ENCODE measurements at places on chromosomes 16 and 17.
A peak's percentile ranks its signal among the peaks of the same experiment; 100 is the strongest.

DNA sequence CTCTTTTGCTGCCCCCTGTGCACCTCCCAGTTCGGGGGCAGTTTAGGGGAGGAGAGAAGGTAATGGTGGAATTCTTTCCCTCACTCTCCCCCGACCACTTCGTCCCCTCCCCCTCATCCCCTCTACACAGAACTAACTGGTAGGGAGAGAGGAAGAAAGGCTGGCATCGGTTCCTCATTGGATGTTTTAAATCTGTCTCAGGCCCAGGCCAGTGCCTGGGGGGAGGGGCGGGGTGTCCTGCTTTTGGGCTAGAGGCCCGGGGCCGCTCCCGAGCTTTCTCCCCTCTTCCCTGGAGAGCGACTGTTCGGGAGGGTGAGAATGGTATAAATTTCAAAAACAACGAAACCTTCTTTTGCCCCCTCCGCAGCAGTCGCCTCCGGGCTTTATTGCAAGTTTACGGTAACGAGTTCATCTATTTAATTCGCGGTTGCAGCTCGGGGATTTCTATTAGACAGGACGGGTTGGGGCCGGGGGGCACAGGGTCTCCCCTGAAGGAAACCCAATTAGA is at the start of gene PRAC2:
PRAC2 (plus strand) TSS at position 271 of the 508 bp plus-strand sequence. CDS start 1,226 bp downstream, outside the sequence.
- DNase-seq = no peak
- H3K4me1 ChIP-seq = peaks cover 3% of the 10 kb centered on the region
- H3K4me3 ChIP-seq = no peak within 1 kb of the TSS
- no peak within 1 kb of the TSS for H3K27ac ChIP-seq
- H3K36me3 ChIP-seq = no peaks in the 10 kb centered on the region

GRCh38 chr17:7184091-7184488 is 4.9 kb upstream of the ASGR1 start:
- H3K4me3 ChIP-seq = no peak overlapping the region
- no peaks in the 10 kb centered on the region for H3K36me3 ChIP-seq
- DNase-seq = no peak
- H3K27ac ChIP-seq = no peak overlapping the region

DNA sequence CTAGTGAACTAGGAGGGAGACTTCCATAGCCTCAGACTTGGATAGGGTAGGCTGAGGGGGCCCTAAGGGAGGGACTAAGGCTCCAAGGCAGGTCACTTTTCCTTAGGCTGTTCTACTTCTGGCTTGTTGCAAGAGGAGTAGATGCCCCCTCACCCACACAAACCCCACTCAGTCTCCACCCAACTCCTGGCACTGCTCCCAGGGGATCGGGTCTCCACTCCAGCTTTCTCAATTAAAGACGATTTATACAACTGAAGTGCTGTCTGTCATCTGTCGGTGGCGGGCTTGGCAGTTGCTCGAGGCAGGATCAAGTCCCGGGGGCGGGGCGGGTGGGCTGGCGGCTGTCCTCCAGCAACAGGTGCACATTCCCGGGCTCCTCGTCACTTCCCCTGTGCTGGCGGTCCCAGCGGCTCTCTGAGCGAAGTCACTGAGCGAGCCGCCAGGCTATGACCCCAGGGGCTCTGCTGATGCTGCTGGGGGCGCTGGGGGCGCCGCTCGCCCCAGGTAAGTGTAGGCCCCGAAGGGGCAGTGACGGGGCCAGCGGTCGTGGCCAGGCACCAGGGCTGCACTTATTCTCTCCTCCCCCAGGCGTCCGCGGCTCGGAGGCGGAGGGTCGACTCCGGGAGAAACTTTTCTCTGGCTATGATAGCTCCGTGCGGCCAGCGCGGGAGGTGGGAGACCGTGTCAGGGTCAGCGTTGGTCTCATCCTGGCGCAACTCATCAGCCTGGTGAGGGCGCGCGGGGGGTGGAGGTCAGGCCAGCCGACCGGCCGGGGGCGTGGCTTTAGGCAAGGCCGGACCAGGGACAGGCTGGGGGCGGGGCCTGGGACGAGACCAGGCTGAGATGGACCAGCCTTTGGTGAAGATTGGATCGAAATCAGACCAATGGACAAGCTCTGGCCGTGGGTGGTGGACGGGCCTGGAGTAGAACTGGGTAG is at the start of gene CHRNB1:
CHRNB1 (plus strand) TSS at position 380 of the 937 bp plus-strand sequence; CDS start at position 447, 67 bp downstream.
- H3K36me3 ChIP-seq = no peaks in the 10 kb centered on the region
- no peak for DNase-seq
- H3K27me3 ChIP-seq = no peaks in the 10 kb centered on the region
- peaks cover 14% of the 10 kb centered on the region for H3K4me1 ChIP-seq

- H3K4me3 ChIP-seq = no peak overlapping the region
- H3K27me3 ChIP-seq = no peaks in the 10 kb centered on the region
- no peaks in the 10 kb centered on the region for H3K4me1 ChIP-seq
- no peak overlapping the region for H3K27ac ChIP-seq
- DNase-seq = no peak
- no peaks in the 10 kb centered on the region for H3K36me3 ChIP-seq
Observed at GRCh38 chr16:17887963-17888362, 417.2 kb upstream of the XYLT1 start.

- DNase-seq = no peak
- H3K36me3 ChIP-seq = no peaks in the 10 kb centered on the region
- no peak overlapping the region for H3K27ac ChIP-seq
- H3K4me1 ChIP-seq = peaks cover 7% of the 10 kb centered on the region
- no peaks in the 10 kb centered on the region for H3K27me3 ChIP-seq
Observed at GRCh38 chr17:29561554-29562517, 5.0 kb downstream of the ABHD15 start.

- H3K4me3 ChIP-seq = no peak overlapping the region
- DNase-seq = no peak
- H3K36me3 ChIP-seq = no peaks in the 10 kb centered on the region
- no peaks in the 10 kb centered on the region for H3K27me3 ChIP-seq
- H3K4me1 ChIP-seq = no peaks in the 10 kb centered on the region
Observed at GRCh38 chr17:14903854-14904253, 361.3 kb downstream of the PMP22 start.

GRCh38 chr17:58306131-58306951 is 22.3 kb downstream of the TSPOAP1 start:
- H3K27ac ChIP-seq = no peak overlapping the region
- no peaks in the 10 kb centered on the region for H3K27me3 ChIP-seq
- DNase-seq = no peak

DNA sequence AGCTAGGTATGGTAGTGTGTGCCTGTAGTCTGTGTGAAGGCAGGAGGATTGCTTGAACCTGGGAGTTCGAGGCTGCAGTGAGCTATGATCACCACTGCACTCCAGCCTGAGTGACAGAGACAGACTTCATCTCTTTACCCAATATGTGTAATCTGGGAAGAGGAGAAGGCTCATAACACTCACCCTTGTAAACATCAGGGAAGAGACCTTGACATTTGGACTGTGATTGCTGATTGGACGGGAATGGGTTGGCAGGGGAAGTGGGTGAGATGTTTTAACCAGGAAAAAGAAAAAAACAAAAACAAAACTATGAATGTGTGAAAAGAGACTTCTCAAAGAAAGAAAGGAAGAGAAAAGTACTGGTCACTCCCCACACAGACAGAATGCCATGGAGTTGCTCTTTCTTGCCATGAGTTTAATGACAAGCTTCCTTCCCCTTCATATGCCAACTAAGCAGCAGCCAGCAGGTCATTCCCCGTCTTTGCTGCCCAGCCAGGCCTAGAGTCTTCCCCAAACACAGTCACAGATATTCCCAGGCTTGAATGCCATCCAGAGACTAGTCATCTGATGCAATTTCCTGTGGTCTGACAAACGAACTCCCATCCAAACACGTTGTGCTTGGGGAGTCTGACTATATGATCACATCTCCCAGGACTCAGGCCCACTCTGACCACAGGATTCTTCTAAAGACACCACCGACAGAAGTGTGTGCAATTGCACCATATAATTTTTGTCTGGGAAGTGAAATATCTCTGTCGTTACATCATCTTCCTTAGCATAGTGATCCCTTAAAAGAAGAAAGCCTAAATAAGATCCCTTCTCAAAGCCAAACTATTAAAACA is 3.6 kb upstream of the XAF1 start:
- H3K36me3 ChIP-seq = no peaks in the 10 kb centered on the region
- H3K4me3 ChIP-seq = no peak overlapping the region
- no peak for DNase-seq
- peak overlapping the region; percentile 20 for H3K27ac ChIP-seq
- no peaks in the 10 kb centered on the region for H3K4me1 ChIP-seq

DNA sequence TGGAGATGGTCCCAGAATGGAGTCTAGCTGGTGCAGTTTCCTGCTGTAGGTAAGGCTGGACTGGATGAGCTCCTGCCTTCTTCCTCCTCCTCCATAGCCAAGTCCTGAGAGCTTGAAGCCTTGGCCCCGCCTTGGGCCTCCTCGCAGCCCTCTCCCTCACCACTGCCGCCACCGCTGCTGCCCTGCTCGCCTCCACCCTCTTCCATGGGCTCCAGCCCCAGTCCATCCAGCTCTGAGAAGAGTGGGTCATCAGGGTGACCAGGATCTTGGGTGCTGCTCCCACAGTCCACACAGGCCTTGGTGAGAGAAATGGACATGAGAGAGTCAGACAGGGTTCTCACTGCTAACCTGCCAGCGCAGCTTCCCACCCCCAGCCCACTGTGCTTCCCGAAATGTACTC is 11.2 kb downstream of the PER1 start:
- no peaks in the 10 kb centered on the region for H3K27me3 ChIP-seq
- H3K4me1 ChIP-seq = no peaks in the 10 kb centered on the region
- no peaks in the 10 kb centered on the region for H3K36me3 ChIP-seq
- H3K27ac ChIP-seq = no peak overlapping the region

- H3K4me3 ChIP-seq = no peak overlapping the region
- no peak for DNase-seq
- H3K4me1 ChIP-seq = no peaks in the 10 kb centered on the region
- H3K27ac ChIP-seq = no peak overlapping the region
- H3K27me3 ChIP-seq = no peaks in the 10 kb centered on the region
Observed at GRCh38 chr17:51238255-51238887, 21.5 kb downstream of the MBTD1 start.

- no peak for DNase-seq
- H3K4me3 ChIP-seq = no peak overlapping the region
- no peak overlapping the region for H3K27ac ChIP-seq
Observed at GRCh38 chr17:8806253-8806925, 7.2 kb upstream of the MFSD6L start.

- no peaks in the 10 kb centered on the region for H3K36me3 ChIP-seq
- DNase-seq = no peak
- no peaks in the 10 kb centered on the region for H3K4me1 ChIP-seq
- H3K27me3 ChIP-seq = no peaks in the 10 kb centered on the region
- H3K4me3 ChIP-seq = no peak overlapping the region
Observed at GRCh38 chr17:58310511-58311428, 17.8 kb downstream of the TSPOAP1 start.

- no peak for DNase-seq
- peaks cover 7% of the 10 kb centered on the region for H3K4me1 ChIP-seq
- no peaks in the 10 kb centered on the region for H3K36me3 ChIP-seq
- no peaks in the 10 kb centered on the region for H3K27me3 ChIP-seq
- H3K27ac ChIP-seq = no peak overlapping the region
- no peak overlapping the region for H3K4me3 ChIP-seq
Observed at GRCh38 chr16:88886845-88887521, 20.5 kb upstream of the PABPN1L start.

GRCh38 chr17:79821331-79822095 is 17.7 kb downstream of the CBX4 start:
- DNase-seq = no peak
- no peaks in the 10 kb centered on the region for H3K36me3 ChIP-seq
- H3K4me1 ChIP-seq = no peaks in the 10 kb centered on the region
- no peaks in the 10 kb centered on the region for H3K27me3 ChIP-seq
- H3K27ac ChIP-seq = no peak overlapping the region

- H3K27ac ChIP-seq = peak overlapping the region; percentile 93
- peaks cover 42% of the 10 kb centered on the region for H3K4me1 ChIP-seq
- no peaks in the 10 kb centered on the region for H3K27me3 ChIP-seq
Observed at GRCh38 chr17:7308625-7309433, 1.4 kb downstream of the EIF5A start.

- no peaks in the 10 kb centered on the region for H3K36me3 ChIP-seq
- H3K4me1 ChIP-seq = peaks cover 23% of the 10 kb centered on the region
- no peak for DNase-seq
- peak overlapping the region; percentile 73 for H3K27ac ChIP-seq
Observed at GRCh38 chr17:49993423-49994060, 1.5 kb downstream of the DLX3 start.

DNA sequence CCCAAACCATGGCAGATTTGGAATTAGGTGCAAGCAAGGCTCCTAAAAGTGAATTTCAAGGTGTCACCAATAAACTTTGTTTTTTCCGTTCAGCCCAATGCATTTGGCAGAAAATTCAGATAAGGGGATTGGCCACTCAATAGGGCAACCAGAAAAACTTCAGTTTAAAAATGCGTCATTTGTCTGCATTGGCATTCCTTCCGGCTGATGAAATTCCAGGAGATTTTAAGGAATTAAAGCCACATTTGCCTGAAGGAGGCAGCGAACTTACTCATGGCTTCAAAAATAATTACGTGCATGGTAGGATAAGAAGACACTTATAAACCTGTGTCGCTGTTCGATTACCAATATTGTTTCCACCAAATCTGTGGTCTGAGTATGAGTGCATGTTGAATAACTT is 151.9 kb downstream of the SALL1 start:
- H3K36me3 ChIP-seq = no peaks in the 10 kb centered on the region
- no peak overlapping the region for H3K4me3 ChIP-seq
- no peak for DNase-seq
- no peaks in the 10 kb centered on the region for H3K4me1 ChIP-seq
- no peak overlapping the region for H3K27ac ChIP-seq

DNA sequence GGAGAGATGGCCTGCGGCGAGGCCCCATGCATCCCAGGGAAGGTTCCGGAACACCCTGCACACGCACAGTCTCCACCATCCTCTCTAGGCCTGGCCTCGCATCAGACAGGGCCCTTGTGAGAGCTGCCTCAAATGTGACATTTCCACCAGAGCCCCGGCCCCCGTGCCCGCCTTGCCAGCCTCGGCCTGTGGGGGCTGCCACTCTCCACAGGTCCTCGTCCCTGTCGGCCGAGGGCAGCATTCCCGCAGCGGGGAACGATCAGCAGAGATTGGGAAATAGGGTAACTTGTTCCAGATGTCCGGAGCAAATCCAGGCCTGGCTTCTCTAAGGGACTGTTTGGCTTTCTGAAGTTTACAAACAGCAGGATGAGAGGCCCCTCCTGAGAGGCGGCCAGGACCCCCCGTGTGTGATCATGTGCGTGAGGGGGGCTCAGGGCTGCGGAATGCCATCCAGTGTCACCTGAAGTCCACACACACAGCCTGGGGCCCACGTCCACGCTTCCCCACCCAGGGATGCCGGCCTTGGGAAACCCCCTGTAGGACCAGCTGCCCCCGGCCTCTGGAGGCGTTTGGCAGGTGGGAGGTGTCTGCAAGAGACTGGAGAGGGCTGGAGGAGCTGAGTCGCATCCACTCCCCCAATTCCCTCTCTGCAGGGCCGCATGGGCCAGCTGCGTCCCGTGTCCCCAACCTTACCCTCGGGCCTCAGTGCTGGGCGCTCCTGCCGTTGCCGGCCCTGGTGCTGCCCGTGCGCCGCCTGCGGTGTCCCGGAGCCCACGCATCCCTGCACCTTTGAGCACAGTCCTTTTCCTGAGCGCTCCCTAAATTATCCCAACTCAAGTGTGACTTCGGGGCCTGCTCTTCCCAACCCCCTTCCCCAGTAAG is 70.4 kb downstream of the ZDHHC7 start:
- H3K4me3 ChIP-seq = no peak overlapping the region
- no peak overlapping the region for H3K27ac ChIP-seq
- no peaks in the 10 kb centered on the region for H3K36me3 ChIP-seq
- no peaks in the 10 kb centered on the region for H3K27me3 ChIP-seq
- H3K4me1 ChIP-seq = no peaks in the 10 kb centered on the region
- DNase-seq = no peak

- no peak overlapping the region for H3K4me3 ChIP-seq
- H3K4me1 ChIP-seq = no peaks in the 10 kb centered on the region
- H3K27ac ChIP-seq = no peak overlapping the region
- H3K36me3 ChIP-seq = no peaks in the 10 kb centered on the region
Observed at GRCh38 chr16:60181536-60181935, 1447.4 kb upstream of the GOT2 start.
